NCI-H1417 treated with DMSO at 0.1 percent for 48 hours (cell line): ENCODE measurements at places on chromosomes 7 and 10.

GRCh38 chr7:90267263-90267858, 22.4 kb downstream of the CFAP69 start:
- no peak for DNase-seq

- no peak for DNase-seq
Observed at GRCh38 chr10:68086011-68086410, 10.9 kb upstream of the HERC4 start.

GRCh38 chr7:74178632-74179031, 4.5 kb downstream of the EIF4H start:
- DNase-seq: no peak

- no peak for DNase-seq
Observed at GRCh38 chr7:92717623-92717992, 118.8 kb downstream of the CDK6 start.

DNA sequence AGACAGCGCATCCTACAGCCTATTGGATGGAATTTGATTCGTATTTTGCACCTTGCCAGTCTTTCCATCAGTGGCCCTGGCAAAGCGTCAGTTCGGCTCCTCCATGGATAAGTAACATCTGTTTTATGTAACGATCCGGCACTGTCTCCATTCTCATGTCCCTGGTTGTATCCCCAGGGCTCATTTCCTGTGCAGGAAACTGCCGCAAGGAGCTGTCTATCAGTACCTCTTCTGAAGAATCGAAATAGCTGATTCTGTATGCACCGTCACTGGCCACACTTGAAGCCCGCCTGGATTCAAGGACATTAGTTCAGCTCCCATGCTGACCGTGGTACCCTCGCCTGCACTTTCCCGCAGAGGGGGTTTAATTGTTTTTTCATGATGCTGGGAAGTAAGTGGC, 53.1 kb upstream of the NPS start:
- DNase-seq: no peak
